ENCODE measurements at places on chromosomes 7 and 10.

DNA sequence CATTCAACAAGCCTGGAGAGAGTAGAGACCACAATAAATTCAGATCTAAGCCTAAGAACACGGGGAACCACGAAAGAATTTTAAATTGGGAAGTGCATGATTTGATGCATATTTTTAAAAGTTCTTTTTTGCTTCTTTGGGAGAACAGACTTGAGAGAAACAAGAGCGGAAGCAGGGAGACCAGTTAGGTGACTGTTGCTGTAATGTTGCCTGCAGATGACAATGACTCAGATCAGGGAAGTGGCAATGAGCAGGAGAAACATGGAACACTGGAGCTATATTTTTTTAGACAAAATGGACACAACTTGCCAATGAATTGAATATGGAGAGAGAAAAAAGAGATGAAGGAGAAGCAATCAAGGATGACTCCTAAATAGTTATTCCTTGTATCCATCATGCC, 125.1 kb downstream of the RAPGEF5 start:
- DNase-seq = no peak

GRCh38 chr7:15626041-15626440, 60.4 kb downstream of the MEOX2 start:
- no peak for DNase-seq

DNA sequence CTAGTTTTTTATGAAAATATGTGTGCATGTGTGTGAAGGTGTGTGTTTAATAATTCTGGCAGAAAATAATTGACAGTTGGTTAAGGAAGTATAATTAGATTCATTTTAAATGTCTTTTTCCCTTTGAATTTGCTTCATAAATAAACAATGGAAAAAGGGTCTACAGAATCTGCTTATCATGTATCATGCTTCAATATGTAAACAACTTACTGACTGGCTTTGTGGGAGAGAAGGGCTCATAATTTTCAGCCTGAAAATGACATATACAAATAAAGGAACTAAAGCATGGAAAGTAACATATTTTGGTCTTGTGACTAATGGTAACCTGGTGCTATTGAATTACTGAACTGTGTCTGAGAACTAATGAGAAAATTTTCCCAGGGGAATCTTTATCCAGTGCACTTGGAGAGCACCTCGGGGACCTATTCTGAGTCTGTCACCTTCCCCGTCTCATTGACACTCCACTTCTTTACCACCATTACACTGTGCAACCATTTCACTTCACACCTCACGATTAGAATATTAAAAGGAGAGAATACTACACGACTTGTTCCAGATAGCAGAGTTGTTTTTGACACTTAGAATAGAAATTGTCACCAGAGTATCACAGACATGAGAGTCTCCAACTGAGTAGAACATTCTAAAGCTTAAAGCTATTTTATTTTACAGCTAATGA, 298.6 kb downstream of the TFEC start:
- no peak for DNase-seq

DNA sequence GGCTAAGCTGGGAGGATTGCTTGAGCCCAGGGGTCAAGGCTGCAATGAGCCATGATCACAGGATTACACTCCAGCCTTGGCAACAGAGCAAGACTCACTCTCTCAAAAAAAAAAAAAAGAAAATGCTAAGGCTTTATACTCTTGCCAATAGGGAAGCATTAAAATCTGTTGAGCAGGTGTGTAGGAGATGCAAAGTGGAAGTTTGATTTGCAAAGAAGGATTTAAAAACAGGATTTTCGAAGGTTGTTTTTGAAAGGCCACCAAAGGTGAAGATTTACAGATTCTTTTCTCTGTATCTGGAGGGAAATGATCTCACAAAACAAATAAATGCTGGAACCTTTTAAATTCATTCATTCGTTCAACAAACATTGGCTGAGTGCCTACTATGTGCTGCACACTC, 8.6 kb upstream of the PDE1C start:
- no peak for DNase-seq

GRCh38 chr10:24722676-24723385, 856 bp downstream of the ARHGAP21 start:
- peak; percentile 24 for DNase-seq

DNA sequence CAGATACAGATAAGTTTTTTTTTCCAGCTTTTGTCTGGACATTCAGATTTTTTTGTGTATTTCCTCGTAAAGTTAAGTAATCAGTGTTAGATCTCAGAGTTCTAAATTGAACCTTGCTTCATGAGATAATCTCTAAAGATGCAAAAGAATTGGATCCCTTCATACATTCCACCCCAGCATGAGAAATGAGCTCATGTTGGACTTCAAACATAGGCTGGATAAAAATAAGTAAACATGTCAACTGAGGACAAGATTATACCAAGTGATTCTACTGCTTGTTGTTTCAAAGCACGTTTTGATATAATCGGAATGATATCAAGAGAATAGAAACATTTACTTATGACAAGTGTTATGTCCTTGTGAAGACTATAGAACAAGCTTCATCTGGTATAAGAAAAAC, 117.0 kb upstream of the DKK1 start:
- DNase-seq = no peak

All from hypothalamus (tissue), 51 donors.